RCC 7860 (cell line): ENCODE measurements at places on chromosomes 11 and 22.

- no peak for DNase-seq
Measured at GRCh38 chr22:36164621-36165020, 4.1 kb upstream of the APOL3 start.

DNA sequence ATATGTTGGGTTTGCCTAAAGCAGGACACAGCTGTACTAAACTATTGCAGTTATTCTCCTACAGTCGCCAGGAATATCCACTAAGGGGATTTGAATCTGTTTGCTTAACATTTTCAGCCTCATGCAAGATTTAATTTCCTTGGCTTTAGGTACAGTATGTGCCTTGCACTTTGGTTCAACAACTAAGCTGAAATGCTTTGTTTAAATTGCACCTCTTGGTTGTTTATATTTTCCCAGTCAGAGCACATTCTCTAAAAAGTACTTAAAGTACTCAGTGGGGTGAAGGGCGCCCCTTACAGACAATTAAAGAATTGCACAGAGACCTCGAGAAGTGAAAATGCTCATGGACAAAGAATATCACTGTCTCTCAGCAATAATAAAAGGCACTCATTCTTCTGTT lies 107.8 kb upstream of the MTNR1B start:
- no peak for DNase-seq

- DNase-seq: no peak
Measured at GRCh38 chr11:84628871-84629620, 998.1 kb downstream of the DLG2 start.

- no peak for DNase-seq
Measured at GRCh38 chr22:25134451-25134850, 65.2 kb upstream of the CRYBB3 start.

DNA sequence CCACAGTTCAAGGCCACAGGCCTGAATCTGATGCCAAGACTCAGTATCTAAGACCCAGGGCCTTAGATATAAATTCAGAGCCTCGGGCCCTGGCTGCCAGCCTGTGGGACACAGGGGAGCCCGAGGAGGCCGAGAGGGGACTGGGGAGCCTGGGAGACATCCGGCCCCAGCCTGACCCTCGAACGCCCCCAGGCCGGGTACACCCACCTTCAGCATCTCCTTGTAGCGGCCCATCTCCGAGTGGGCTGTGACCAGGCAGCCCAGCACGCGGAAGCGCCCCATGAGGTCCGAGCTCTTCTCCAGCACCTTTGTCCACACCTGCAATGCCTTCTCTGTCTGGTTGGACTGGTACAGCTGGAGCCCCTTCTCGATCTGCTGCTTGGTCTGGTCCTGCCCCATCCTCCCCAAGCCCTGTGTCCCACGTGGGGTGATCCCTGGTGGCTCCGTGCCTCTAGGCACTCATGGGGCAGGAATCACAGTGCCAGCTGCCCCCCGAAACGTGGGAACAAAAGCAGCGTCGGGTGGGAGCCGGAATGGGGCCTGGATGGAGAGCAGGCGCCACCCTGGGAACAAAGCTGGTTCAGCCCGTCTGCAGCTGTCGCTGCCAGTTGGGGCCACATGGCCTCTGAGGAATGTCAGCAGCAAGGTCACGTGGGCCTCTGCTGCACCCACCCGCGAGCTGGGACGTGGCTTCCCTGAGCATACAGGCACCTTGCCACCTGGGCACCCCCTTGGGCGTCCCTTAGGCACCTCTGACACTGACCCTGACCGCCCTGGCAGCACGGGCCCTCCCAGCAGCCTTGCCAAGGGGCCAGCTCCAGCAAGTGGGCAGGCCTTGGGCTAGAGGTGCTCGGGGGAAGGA lies at the start of gene RAPSN:
Gene RAPSN (minus strand): TSS at position 571 of the 862 bp plus-strand sequence. CDS start 172 bp downstream, at position 399.
- DNase-seq: no peak

- DNase-seq: no peak
Measured at GRCh38 chr11:11407763-11408084, 54.7 kb upstream of the CSNK2A3 start.

DNA sequence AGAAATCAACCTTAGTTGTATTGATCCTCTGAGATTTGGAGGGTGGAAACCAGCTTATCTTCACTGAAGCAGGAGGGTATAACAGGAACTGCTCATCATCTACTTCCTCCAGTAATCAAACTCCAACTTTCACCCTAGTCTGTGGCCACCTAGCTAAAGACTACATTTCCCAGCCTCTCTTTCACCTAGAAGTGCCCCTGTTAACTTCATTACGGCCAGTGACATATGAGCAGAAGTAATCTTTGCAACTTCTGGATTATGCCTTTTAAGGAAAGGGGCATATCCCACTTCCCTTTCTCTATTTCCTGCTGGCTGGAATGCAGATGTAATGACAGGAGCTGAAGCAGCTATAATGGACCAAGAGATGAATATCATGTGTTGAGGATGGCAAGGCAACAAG lies 7.6 kb upstream of the VPS37C start:
- DNase-seq: no peak

DNA sequence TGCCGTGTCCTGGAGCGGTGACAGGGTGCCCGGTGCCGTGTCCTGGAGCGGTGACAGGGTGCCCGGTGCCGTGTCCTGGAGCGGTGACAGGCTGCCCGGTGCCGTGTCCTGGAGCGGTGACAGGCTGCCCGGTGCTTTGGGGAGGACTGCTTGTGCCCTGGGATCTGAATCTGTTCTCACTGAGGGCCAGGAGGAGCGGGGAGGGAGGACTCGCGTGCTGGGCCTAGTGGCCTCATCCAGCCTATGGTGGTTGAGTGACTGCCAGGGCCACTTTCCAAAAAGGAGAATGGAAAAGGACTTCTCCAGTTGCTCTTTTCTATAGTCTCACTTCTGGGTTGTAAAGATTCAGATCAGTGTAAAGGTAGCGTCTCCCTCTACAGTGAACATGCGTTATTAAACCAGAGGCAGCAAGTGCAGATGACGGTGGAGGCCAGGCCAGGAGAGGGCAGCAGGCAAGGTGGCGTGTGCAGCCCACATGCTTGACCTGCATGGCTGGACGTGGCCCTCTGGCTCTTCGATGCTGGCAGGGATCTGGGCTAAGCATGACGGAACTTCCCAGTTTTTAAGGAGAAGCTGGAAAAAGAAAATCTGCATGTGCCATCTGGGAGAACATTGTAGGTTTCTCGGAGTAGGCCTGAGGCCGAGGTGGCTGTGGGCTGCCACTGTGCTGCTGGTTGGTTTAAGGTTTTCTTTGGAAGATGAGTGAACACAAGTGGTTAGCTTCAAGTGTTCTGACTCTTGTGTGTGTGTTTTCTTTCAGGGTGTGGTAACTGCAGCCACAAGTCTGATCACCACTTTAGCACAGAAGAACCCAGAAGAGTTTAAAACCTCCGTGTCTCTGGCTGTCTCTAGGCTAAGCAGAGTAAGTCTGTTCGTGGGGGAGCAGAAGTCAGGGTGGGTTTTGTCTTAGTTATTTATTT lies 55.0 kb downstream of the AP2A2 start:
- DNase-seq: no peak

DNA sequence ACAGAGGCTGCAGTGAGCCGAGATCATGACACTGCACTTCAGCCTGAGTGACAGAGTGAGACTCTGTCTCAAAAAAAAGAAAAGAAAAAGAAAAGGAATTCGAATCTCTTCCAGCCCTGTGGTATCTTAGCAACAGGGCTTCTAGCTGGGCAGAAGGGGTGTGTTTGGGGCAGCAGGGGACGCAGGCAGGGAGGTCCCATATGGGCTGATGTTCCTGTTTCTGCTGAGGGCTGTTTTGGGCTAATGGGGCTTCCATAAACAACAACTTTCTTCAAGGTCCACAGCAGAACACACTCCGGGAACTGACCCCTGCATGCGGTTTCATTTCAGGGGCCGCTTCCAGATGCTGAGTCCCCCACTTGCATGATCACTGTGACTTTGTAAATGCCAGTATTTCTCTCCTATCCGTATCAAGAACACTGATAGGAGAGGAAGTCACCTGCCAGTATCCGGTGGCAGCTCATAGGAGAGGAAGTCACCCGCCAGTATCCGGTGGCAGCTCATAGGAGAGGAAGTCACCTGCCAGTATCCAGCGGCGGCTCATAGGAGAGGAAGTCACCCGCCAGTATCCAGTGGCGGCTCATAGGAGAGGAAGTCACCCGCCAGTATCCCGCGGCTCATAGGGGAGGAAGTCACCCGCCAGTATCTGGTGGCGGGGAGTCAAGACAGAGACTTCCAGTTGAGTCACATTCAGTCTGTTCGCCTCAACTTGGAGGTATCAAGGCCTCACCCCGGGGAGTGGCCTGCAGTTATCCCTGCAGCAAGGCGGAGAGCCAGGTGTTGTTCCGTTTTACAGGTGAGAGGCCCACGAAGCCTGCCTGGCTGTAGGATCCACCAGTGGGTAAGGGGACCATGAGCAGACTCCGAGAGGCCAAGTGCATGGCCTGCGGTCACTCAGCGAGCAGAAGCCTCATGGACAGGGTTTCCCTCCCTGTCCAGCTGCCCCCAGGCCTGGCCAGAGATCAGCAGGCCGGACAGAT lies 8.3 kb upstream of the FGF19 start:
- no peak for DNase-seq

GRCh38 chr11:112693781-112694180 lies 267.4 kb upstream of the NCAM1 start:
- DNase-seq: no peak

GRCh38 chr22:20225693-20225966 lies 42.5 kb downstream of the RTN4R start:
- DNase-seq: no peak
